ENCODE measurements at places on chromosomes 4 and X.

DNA sequence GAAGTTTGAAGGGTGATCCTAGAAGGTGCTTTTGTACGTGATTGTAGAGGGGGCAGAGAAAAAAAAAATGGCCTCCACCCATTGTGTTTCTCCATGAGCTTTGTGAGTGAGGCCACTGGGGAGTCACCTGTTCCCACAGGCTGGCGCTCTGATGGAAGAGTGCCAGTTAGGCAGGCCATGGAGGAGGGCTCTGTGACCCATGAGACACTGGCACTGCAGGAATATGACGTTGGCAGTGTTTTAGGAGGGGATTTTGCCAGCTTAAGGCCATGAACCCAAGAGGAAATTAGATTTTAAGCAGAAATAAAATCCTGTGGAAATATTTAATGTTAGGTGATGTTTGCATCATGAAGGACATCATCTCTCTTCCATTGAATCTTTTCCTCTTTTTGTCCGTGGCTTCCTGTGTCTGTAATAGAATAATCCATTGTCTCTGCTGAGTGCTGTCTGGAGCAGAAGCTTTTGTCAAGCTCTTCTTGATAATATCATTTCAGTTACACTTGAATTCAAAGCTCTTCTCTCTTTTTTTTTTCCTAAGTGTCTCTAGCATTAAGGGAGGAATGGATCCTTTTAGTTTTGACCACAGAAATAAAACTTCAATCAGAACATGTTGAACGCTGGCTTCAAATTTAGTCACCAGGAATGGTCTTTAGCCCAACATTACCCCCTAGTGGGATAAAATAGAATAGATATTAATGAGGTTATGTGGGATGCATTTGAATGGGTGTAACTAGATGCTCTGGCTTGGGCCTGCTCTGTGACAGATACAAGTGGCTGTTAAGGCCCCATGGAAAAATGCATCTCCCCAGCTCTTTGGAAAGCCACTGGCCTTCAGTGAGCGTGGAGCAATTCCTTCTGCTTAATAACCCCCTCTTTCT, 41.0 kb upstream of the UCP1 start:
- peak; percentile 13 for DNase-seq

GRCh38 chrX:8684201-8684965, 47.6 kb downstream of the ANOS1 start:
- DNase-seq: no peak

DNA sequence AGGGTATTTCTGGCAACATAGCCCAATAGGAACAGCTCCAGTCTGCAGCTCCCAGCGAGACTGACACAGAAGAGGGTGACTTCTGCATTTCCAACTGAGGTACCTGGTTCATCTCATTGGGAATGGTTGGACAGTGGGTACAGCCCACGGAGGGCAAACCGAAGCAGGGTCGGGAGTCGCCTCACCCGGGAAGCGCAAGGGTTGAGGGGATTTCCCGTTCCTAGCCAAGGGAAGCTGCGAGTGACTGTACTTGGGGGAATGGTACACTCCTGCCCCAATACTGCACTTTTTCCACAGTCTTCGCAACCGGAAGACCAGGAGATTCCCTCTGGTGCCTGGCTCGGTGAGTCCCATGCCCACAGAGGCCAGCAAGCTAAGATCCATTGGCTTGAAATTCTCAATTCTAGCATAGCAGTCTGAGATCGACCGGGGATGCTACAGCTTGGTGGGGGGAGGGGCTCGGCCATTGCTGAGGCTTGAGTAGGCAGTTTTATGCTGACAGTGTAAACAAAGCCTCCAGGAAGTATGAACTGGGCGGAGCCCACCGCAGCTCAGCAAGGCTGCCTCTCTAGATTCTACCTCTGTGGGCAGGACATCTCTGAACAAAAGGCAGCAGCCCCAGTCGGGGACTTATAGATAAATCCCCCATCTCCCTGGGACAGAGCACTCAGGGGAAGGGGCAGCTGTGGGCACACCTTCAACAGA, 14.0 kb upstream of the ADAD1 start:
- DNase-seq: peak; percentile 13

DNA sequence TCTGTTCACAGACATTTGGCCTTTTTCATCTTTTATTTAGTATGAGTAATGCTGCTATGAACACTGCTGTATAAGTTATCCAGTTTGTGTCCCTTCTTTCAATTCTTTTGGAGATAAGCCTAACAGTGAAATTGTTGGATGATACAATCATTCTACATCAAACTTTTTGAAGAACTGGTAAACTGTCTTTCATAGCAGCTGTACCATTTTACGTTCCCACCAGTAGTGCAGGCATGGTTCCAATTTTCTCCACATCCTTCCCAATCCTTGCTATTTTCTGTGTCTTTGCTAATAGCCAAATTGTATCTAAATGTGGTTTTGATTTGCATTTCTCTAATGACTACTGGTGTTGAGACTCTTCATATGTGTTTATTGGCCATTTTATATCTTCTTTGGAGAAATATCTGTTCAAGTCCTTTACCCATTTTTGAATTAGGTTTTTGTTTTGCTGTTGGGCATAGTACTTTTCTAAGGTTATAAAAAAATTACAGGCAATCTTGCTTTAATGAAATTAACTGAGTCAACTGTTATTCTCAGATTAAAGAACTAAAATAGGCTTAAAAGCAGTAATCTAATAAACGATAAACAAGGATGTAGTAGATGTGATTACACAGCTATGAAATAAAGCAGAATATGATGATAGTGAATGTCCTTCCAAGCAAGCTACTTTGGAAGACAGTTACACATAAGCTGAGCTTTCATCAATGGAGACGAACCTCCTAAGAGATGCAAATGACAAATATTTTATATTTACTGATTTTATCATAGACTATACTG, 57.2 kb downstream of the FBXW7 start:
- DNase-seq: no peak

DNA sequence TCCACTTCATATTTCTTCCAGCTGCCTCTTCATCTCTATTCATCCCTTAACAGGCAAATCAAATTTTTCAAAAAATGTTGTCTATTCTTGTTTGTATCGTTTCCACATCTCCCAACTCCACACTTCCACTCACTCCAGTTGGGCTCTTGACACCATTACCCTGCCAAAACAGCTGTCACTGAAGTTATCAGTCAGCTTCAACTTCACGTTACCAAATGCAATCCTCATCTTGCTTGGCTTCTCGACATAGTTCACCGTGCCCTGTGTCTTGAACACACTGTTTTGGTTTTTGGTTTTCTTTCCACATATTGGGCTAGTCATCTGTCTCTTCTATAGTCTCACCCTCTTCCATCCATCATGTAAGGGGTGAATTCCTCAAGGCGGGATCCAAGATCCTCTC, 65.2 kb downstream of the GALNT7 start:
- DNase-seq: no peak

- DNase-seq: no peak
Measured at GRCh38 chrX:22533898-22534297, 261.2 kb downstream of the CBLL2 start.

Measured in CD4-positive, alpha-beta T cell treated with Interleukin-4 for 4 hours (primary cell).